Activated CD4-positive, alpha-beta T cell treated with anti-CD3 and anti-CD28 coated beads for 24 hours (primary cell): ENCODE measurements at places on chromosomes 2 and 18.

- no peak for DNase-seq
These were observed 122.6 kb upstream of the XPO1 start for GRCh38 chr2:61660511-61661388.

DNA sequence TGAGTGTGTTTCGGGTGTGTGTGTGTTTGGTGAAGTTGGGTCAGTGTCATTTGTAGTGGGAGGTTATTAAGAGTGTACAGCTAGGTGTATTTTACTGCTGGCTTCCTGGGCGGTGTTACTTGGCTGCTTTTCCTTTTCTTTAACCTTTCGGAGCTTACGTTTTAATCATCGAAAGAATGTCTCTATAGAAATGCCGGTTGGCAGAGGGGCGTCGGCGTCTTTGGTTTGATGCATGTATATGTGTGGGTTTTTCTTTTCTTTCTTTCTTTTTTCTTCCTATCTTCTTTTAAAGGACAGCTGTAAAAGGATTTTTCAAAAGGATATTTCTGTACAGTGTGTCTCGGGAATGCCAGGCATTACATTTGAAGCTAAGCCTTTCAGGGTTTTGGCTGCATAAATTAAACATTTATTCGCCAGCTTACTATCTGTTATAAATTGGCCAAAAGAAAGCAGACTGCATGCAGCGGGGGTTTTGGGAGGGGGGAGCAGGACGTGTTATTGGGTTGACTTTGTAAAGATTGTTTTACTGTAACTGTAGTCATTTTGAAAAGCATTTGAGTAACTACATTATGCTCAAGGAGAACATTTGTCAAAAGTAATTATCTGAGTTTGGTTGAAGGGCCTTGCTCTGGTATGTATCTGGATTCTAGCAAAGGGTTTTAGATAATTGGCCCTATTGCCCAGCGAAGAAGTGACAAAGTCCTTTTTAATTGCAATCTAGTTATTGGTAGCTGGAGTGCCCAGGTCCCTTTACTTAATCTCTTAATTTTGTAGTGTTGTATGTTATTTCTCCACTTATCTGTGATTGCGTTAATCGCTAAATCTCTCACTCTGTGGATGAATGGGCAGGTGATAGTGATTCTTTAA lies 1.6 kb downstream of the ASXL3 start:
- DNase-seq, result no peak

- DNase-seq, result no peak
These were observed 48.1 kb downstream of the BCL11A start for GRCh38 chr2:60505240-60505879.

- no peak for DNase-seq
These were observed 45.9 kb upstream of the KCNF1 start for GRCh38 chr2:10865841-10866240.

- no peak for DNase-seq
These were observed 245.8 kb downstream of the DPP10 start for GRCh38 chr2:114688241-114688640.

DNA sequence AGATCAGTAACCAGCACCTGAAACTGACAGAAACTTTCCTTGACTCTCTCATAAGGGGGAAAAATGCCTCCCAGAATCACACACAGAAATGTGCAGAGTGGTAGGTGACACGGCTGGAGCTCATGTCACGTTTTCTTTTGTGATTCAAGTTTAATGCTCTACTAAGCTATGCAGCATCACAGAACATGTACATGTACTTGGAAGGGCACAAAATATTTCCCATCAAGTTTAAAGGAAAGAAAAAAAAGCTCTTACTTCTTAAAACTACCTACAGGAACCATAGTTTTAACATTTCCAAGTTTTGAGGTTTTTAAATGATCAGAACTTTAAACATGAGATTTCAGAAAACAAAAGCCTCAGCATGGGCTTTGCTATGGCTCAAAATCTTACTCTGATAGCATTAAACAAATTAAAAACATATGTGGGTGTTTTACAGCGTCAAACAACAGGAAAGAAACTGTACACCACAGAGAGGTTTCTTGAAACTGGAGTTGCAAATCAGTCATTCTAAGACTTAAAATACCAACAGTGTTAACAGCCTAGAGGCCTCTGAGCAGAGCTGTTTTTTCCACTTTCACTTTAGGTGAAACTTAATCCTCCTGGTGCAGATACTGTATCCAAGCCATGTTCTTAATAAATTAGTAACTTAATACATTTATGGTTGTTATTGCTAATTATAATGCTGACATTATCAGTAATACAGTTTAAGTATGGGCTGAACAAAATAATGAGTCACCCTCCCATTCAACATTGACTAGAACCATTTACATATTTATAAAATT lies 30.1 kb downstream of the MBP start:
- no peak for DNase-seq

GRCh38 chr18:41391616-41392595 lies 563.1 kb upstream of the PIK3C3 start:
- no peak for DNase-seq

DNA sequence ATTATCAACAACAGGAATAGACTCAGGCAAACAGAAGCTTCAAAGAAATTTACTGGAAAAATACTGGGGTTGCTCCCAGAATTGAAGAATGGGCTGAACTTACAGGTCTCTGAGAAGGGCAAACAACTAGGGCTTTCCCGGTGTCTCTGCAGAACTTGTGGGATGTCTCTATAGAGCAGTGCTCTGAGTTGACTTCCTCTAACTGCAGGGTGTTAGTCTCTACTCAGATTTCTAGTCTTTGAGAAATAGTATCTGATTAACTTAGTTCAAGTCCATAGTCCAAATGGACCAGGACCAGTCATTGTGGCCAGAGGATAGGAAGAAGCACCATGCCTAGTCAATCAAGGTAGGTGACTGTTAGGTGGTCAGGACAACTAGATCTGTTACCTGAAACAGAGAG lies 45.8 kb downstream of the LIMS1 start:
- DNase-seq, result no peak

DNA sequence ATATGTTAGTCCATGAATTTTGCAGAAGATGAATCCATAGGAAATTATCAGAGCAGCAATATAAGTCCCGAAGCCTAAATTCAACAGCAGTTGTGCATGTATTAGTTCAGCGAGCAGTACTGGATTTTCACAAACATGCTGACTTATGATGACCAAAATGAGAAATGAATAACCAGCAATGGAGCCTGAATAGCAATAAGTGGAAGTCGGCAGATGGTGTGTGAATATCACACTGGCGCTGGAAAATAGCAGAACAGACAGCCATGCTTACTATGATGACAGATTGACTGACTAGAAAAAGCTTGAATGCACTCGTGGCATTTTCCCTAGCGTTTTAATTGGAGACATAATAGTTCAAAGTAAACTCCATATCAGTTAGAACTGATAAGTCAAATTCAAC lies 1114.5 kb downstream of the DSC3 start:
- DNase-seq, result no peak

- DNase-seq, result no peak
These were observed 6.6 kb downstream of the GAREM2 start for GRCh38 chr2:26179446-26179913.

GRCh38 chr2:68974946-68975665 lies 670 bp downstream of the GKN1 start:
- no peak for DNase-seq

DNA sequence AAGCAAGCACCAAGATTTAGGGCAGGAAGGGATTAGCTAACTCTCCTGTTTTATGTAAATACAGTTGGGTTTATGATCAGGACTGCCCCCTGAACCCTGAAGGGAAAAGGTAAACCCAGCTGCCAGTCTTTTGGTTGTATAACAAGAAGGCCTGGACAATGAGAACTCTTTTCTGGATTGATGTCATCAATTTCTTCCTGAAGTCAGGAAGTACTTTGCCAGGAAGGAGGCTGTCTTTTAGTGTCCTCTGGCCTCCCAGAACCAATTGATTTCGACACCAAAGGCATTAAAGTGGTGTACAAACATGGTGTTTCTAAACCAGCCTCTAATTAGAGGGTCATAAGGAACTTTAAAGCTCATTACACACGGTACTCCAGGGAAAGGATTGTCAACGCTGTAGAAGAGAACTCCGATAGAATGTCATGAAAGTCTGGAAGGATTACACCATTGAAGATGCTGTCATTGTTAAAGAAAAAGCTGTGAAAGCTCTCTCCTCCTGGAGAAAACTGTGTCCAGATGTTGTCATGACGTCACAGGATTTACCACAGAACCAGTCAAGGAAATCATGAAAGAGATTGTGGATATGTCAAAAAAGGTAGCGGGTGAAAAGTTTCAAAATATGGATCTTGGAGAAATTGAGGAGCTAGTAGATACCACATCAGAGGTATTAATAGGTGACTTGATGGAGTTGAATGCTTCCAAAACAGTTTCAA lies 78.8 kb downstream of the ANKRD12 start:
- DNase-seq, result no peak

DNA sequence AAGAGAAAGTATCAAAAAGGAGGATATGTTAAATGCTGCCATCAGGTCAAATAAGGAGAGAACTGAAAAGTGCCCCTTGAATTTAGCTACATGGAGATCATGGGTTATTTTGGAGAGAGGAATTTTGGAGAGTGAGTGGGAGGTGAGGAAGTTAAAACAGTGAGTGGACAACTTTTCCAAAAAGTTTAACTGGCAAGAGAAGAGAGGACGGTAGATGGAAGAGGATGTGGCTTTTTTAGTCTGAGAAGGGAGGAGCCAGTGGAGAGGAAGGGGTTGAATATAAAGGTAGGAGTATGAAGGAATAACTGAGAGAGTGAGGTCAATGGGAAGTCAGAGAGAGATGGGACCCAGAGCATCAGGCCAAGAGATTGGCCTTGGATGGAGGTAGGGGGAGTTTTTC lies 62.5 kb upstream of the NFE2L2 start:
- DNase-seq, result no peak

- no peak for DNase-seq
These were observed 237.7 kb downstream of the HDAC4 start for GRCh38 chr2:239162976-239163687.

DNA sequence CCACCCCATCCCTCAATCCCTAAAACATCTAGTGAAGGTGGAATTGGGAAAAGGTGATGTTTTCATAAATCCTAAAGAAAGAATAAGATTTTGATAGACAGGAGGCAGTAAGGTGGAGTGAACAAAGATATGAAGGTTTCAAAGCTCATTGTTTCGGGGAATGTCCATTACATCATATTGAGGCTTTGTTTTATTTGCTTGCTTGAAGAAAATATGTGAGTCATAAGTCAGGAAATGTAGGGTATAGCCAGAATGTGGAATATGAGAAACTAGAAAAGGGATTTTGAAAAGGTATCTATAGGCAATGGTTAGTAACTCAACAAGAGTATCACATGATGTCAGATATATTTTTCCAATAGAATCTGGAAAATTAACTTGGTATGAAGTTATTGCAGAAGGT lies 1178.5 kb upstream of the ACVR2A start:
- no peak for DNase-seq

DNA sequence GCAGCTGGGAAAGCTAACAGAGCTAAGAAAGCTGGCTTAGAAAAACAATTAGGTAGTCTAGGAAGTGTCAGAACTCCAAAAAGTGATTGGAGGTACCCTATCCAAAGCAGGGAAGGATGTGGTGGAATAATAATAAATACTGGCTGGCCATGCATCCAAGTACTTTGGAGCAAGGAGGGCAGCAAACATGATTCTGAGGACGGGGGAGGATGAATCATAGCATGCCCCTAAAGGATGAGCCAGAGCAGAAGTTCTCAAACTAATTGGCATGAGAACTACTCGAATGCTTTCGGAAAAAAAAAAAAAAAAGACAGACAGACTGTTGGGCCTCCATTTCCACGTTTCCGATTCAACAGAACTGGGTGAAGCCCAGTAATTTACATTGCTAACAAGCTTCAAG lies 2.4 kb downstream of the CWC22 start:
- DNase-seq, result no peak

- no peak for DNase-seq
These were observed 22.9 kb downstream of the ZNF532 start for GRCh38 chr18:58887613-58887963.

DNA sequence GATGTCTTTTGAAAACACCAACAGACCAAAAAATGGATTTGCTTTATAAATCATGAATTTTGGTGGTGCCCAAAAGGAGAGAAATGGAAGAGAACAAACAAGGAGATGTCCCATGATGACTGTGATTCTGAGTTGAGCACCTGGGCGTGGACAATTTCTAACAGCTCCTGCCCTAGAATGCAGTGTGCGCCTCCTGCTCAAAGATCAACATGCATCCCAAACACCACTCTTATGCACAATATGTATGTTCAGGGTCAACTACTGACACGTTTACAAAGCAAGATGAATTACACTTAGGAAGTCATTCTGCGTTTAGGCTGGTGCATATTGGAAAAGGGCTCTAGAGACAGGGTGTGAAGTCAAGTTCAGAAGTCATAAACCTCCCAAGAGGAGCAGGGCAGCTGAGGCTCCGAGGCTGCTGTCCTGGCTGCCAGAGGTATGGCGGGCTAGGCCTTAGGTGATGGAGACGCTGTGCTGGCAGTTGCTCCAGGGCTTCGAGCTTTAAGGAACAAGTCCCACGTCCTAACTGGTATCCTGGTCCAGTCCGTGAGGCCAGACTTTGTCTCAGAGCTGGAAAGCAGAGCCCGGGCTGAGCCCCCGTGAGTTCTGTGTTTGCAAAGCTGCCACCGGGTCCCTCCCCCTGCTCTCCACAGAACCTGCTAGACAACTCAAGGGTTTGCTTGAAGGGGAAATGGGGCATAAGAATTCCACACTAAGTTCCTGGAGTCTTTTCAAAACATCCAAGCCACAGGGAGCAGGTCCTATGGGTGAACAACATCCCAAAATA lies 74.0 kb downstream of the ZNF516 start:
- no peak for DNase-seq

DNA sequence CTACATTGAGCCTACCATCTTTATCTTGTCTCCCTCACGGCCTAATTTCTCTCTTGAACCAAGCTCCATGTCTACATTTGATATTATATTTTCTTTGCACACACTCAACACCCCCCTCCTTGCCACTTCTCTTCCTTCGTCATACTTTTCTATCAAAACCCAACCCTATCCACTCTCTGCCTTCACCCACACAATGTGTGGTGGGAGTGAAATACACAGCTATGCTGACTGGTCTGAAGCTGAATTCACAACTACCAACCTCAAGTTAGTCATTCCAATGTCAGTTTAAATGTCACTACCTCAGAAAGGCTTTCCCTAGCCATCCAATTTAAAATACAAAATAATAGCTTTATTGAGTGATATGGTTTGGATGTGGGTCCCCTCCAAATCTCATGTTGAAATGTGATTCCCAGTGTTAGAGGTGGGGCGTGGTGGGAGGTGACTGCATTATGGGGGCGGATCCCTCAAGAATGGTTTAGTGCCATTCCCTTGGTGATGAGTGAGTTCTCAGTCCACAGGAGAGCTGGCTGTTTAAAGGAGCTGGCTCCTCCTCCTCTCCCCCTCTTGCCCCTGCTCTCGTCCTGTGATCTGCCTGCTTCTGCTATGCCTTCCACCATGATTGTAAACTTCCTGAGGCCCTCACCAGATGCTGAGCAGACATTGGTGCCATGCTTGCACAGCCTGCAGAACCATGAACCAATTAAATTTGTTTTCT lies 112.1 kb downstream of the DTNB start:
- DNase-seq, result no peak

- DNase-seq, result no peak
These were observed 861.7 kb upstream of the CNTNAP5 start for GRCh38 chr2:123163398-123163797.

GRCh38 chr2:183892315-183892941 lies 705.9 kb upstream of the ZNF804A start:
- DNase-seq, result no peak

- DNase-seq, result no peak
These were observed 178.6 kb downstream of the ZBTB7C start for GRCh38 chr18:48230467-48231113.

- DNase-seq, result no peak
These were observed 25.9 kb upstream of the GPR17 start for GRCh38 chr2:127619877-127620705.
